ENCODE measurements at places on chromosomes 2 and 18. TPM values are rescaled to one million over a fixed set of nuclear protein-coding genes. Genes with fewer than 3 reads are reported as not detected.
A peak's percentile ranks its signal among the peaks of the same experiment; 100 is the strongest.

- DNase-seq, result peak; percentile 19
Observed at GRCh38 chr2:238936162-238937052, 88.5 kb downstream of the TWIST2 start.

- DNase-seq, result no peak
Observed at GRCh38 chr2:173151671-173152401, 76.2 kb downstream of the MAP3K20 start.

DNA sequence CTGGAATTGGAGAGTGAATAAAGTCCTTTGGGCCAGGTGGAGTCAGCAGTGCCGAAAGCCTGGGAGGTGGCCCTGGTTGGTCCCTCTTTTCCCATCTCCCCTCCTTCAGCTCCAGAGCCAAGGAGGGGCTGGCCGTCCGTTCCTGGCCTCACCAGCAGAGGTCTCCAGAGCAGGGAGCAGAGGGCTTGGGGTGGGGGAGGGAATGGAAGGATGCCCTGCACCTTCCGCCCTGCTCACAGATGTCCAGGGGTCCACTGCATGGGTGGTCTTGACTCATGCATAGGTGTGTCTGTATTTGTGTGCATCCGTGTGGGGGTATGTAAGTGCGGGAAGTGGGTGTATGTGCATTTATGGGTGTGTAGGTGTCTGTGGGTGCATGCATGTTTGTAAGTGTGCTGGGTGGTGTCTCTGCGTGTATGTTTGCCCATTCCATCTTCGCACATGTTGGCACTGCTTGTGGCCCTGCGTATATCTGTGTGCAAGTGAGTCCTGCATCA is 201.8 kb downstream of the ZFP36L2 start:
- DNase-seq, result peak; percentile 84

DNA sequence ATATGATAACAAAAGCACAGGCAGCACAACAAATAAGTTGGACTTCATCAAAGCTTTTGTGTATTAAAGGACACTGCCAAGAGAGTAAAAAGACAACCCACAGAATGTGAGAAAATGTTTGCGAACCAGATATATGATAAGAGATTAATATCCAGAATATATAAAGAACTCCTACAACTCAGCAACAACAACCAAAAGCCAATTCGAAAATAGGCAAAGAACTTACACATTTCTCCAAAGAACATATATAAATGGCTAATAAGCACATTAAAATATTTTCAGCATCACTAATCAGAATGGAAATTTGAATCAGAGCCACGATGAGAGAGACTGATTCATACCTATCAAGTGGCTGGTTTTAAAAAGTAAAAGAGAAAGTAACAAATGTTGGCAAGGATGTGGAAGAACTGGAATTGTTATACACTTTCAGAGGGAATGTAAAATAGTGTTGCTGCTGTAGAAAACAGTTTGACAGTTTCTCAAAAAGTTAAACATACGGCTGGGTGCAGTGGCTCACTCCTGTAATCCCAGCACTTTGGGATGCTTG is 25.2 kb downstream of the EPB41L5 start:
- no peak for DNase-seq

GRCh38 chr2:189236066-189236465 is 56.5 kb upstream of the COL5A2 start:
- no peak for DNase-seq

GRCh38 chr18:47790036-47790435 is 140.4 kb downstream of the SMAD2 start:
- DNase-seq, result no peak

DNA sequence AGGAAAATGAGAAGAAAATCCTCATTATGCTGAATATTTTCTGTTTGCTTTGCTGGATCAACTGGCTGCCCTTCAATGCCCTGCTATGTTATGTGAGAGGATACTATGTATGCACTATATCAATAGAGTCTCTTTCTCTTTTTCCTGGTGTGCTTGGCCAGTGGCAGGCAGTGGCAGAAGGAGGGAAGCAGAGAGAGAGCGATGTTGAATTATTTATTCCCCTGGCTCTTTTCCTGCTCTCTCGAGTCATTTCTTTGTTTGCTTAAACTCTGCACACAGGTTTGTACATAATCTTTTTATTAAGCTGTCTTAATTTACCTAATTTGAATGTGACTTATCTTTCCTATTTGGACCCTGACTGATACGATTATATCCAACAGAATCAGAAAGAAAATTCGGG is 1727.3 kb downstream of the SUCLG1 start:
- DNase-seq, result no peak

Gene DCC
- total RNA-seq, result 0.35 TPM

Gene CYP27A1
- total RNA-seq, result 3.1 TPM

Gene WNT10A
- not detected for total RNA-seq

All from H9 (cell line).